ENCODE measurements at places on chromosomes 4 and X.

- DNase-seq = no peak
These were observed 252.4 kb upstream of the SLIT2 start for GRCh38 chr4:19999276-19999675.

- no peak for DNase-seq
These were observed 284.1 kb downstream of the ANTXR2 start for GRCh38 chr4:79788884-79789283.

DNA sequence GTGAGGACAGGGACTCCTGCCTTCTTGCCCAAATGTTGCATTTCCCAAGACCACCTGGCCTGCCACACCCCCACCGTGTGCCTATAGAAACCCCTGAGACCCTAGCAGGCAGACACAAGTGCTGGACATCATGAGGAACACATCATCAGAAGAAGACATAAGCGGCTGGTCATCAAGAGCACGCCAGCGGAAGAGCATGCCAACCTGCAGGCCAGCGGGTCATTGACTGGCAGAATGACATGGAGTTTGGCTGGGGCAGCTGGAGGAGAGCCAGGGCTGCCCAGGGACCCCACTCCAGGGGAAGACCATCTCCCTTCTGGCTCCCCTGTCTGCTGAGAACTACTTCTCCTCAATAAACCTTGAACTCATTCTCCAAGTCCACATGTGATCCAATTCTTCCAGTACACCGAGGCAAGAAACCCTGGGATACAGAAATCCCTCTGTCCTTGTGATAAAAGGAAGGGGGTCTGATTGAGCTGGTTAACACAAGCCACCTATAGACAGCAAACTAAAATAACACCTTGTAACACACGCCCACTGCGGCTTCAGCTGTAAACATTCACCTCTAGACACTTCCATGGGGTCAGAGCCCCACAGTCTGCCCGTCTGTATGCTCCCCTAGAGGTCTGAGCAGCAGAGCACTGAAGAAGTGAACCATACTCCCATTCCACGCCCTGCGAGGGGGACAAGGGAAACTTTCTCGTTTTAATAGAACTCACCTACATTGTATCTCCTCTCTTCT is 164.8 kb upstream of the EMCN start:
- no peak for DNase-seq

GRCh38 chr4:158810487-158811215 is 41.8 kb downstream of the FNIP2 start:
- DNase-seq = no peak

- no peak for DNase-seq
These were observed 323.2 kb downstream of the ARHGAP24 start for GRCh38 chr4:85798012-85798770.

DNA sequence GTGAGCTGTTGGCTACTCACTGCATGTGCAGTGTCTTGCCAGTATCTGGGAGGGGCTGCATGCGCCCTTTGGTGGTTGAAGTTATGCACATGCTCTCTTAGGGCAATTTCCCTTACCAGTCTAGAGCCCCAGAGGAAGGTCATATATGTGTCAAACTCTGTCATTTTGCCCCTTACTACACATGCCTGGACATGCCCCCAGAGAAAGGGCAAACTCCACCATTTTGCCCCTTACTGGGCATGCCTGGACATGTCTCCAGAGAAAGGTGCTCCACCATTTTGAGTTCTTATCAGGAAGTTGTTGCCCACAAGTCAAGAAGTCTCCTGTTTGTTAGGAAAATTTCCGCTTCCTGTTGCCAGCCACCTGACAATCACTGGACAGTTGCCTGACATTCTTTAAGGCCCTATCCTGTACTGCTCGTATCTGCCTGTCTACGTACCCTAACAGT is 56.4 kb upstream of the PLAC8 start:
- no peak for DNase-seq

DNA sequence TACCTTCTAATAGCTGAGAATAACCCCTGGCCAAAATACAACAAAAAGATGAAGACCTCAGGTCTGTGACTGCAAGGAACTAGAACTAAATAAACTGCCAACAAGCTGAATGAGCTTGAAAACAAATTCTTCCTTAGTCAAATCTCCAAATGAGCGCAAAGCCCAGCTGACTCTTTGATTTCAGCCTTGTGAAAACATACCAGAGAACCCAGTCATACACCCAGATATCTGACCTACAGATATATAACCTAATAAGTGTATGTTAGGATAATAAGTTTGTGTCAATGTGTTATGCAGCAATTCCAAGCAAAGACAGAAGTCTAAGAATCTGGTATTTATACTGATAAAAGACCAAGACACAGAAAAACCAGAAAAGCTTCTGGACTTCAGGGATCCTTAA is 38.0 kb upstream of the ADGRL3 start:
- no peak for DNase-seq

DNA sequence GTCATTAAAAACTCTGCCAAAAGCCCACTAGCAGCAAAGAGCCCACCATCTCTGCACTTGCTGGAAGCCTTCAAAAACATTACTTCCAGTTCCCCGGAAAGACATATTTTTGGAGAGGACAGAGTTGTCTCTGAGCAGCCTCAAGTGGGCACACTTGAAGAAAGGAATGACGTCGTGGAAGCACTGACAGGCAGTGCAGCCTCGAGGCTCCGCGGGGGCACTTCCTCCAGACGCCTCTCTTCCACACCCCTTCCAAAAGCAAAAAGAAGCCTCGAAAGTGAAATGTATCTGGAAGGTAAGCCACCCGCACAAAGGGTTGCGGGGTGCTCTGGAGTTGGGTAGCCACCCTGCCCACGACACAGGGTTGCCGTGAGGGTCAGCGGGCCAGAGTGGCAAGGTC is 25.9 kb downstream of the OFD1 start:
- DNase-seq = no peak

DNA sequence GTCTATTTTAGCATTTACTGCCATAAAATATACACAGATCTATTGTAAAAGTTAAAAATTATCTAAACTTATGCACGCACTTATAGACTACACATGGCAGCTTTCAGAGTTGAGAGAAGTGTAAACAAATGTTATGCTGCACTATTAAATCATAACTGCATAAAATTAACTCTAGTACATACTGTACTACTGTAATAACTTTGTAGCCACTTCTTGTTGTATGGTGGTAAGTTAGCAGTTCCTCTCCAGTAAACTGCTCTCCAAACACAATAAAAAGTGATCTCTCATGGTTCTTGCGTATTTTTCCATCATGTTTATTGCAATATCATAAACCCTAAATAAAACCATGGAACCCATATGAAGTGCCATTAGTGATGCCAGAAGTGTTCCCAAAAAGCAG is 9.6 kb downstream of the DDX60 start:
- DNase-seq = no peak

DNA sequence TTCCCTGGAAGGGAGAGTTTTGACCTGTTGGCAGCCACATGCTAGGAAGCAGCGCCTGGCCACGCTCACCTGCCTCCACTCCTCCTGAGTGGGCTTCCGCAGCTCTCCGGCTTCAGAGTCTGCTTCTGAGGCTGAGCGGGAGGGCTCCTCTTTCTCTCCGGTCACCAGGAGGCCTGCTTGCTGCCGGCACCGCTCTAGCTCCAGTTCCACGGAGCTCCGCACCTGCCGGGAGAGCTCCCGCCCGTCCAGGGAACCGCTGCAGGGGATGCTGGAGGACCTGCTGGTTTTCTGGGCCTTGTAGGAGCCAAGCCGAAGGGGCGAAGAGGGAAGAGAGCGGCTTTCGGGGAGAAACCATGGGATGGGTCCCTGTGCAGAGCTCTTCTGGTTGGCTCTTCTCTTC is 26.0 kb downstream of the PPEF2 start:
- DNase-seq = no peak

DNA sequence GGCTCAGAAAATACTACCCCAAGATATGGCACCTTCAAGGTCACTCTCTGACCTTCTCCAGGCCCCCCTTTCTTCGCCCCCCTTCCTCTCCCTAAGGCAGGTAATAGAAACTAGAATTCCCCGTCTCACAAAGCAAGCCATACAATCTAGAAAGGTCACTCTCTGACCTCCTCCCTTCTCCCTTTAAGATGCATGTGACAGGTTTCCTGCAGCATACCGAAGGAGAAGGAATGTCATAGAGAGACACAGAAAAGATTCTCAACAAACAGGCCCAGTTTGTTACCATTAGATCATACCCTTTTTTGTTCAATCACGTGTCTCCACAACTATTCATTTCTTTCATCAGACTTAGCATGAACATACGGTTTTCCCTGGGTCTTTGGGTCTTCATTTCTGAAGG is 51.2 kb upstream of the RBMXL3 start:
- DNase-seq = no peak
